Activated naive CD4-positive, alpha-beta T cell treated with anti-CD3 and anti-CD28 coated beads, Interleukin-2, amount 50 U/mL, for 72 hours (primary cell): ENCODE measurements at places on chromosomes 3 and 15. TPM values are rescaled to one million over a fixed set of nuclear protein-coding genes. Genes with fewer than 3 reads are reported as not detected.

Gene DUOXA1
- total RNA-seq: not detected

Gene CA12
- not detected for total RNA-seq

Gene PLA2G4D
- total RNA-seq: not detected

GRCh38 chr3:175325440-175325839 is 466.3 kb downstream of the NAALADL2 start:
- DNase-seq: no peak

DNA sequence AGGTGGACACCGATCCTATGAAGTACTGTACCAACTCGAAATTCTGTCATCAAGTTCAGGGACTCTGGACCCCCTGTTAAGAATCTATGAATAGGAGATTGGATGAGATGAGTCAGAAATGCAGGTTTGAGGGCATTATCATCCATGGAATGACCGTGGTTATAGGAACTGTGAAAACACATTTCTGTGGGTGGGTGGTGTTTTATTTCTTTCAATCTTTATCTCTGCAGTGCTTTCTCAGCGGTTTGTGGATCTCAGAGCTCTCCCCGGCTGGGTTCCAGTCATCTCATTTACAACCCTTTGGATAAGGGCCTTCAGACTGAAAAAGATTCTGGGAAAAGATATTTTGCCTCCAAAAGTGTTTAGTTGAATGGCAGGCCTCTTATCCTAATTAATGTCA is 5.4 kb upstream of the ABHD17C start:
- DNase-seq: no peak
